Fibroblast of the aortic adventitia (primary cell): ENCODE measurements at places on chromosomes 2 and 18. TPM values are rescaled to one million over a fixed set of nuclear protein-coding genes. Genes with fewer than 3 reads are reported as not detected.

The CRYBA2 gene
- total RNA-seq = not detected in 2 replicates

DNA sequence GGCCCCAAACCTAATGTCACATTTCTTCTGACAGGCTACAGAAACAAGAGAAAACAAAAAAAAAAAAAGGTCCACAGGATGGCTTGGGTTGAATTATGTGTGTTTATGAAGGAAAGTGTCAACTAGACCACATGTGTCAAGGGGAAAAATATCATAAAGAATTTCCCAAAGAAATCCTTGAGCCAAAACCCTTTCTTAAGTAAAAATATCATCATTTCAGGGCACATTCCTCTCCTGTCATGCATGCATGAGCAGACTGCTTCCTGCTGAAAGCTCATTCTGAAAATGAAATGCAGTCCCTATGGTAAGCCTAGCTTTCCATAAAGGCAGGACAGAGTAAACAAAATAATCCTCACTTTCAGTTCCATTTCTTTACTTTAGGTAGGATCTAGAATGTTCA, 85.7 kb upstream of the RBBP8 start:
- DNase-seq = peak; percentile 72

- DNase-seq = no peak
Measured at GRCh38 chr18:79614211-79614955, 65.2 kb upstream of the CTDP1 start.

DNA sequence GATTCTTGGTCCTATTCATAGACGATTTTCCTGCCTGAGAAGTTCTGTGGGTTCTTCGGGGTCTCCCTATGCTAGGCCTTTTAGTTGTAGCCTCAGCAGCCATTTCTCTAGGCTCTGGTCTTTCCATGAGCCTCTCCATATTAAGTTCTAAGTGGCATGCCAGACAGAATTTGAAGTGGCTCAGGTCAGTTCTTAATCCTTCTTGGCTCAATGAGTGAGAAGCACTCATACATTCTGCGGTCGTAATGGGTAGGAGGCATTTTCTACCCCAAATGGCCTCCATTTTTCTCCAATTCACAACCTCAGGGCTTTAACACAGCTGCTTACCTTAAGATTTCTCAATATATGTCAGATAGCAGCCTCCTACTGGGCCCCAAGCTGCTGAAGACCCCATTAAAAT, 405.3 kb upstream of the GALNT5 start:
- no peak for DNase-seq

DNA sequence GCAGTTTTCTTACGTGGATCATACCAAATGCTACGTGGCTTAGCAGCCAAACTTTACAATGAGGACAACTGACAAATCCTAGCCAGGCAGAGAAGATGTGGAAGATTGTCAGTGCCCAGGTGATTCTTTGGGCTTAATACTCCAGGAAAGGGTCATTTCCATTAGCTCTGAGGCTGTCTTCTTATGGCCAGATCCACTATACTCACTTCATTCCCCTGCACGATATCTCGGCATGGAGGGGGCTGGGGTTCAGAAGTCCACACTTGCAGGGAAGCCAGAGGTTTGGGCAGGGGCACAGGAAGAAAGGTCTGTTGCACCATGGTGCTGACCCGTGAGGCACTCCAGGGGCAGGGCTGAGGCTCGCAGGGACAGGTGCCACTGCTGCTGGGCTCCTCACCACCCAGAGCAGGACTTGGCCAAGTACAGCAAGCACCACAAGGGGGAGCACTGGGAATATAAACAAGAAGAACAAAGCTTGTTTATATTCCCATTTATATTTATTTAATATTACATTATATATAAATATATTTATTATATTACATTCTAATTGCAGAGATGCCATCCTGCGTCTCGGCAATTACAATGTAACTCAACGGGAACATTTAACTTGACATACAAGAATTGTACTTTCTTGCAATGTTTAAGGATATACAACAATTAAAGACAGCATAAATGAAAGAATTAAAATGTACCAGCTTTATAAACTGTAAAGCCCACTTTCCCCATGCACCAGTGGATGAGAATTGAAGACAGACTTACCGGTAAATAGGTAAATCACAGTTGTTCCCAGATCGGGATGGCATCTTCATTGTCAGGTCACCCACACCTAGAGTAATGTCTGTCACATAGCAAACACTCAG, 27.2 kb downstream of the CLUL1 start:
- DNase-seq = peak; percentile 87

The FAM228A gene
- total RNA-seq = 0.18 and 1.3 TPM in 2 replicates

DNA sequence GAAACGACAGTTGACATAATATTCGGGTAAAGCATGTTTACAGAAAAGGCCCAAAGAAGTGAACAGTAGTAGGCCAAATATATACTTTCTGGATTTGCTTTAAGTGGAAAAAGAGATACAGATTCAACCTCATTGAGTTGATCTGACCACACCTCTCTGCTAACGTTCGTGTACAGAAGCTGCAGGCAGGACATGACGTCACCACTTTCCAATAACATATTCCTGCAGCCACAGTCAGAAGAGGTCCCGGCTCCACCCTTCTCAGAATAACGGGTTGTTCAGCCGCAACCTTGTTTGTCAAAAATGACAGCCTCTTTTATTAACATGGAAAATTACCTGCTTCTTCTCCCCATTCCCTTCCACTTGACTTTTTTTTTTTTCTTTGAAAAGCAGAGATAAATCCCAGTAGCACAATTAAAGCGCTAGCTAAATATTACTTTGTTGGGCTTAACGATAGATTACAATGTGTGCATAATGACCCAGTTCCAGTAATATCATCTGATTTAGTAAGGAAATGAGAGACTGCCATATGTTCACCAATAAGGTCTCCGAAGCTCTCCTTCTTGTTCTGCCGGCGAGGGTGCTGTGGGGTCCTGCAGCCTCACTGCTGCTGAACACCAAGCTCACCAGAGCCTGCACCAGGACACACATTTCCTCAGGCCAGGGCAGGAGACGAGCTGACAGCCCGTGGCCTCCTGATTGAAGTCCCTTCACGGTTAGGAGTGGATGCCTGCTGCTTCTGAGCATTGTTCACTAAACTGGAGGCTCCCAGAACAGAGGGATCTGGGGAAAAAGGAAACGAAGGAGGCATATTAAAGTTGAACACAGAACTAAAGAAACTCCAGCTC, 451.0 kb upstream of the SALL3 start:
- DNase-seq = no peak

The RBM43 gene
- 11.9 and 14.3 TPM in 2 replicates for total RNA-seq

DNA sequence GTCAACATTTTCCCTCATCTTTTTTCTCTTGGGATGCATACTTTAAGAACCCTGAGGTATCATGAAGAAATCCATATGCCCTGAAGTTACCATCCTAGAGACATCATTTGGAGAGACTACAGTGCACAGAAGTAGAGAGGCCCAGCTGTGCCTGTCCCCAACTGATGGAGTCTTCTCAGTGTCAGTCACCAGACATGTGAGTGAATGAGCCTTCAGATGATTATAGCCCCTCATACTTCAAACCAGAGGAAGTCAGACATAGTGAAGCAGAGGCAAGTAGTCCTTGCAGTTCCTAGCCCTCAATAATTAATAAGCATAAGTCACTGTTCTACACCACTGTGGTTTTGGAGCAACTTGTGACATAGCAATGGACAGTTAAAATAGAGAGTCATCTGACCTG, 194.4 kb upstream of the ITGA4 start:
- DNase-seq = no peak

GRCh38 chr2:192591617-192592016, 396.9 kb upstream of the TMEFF2 start:
- DNase-seq = no peak

DNA sequence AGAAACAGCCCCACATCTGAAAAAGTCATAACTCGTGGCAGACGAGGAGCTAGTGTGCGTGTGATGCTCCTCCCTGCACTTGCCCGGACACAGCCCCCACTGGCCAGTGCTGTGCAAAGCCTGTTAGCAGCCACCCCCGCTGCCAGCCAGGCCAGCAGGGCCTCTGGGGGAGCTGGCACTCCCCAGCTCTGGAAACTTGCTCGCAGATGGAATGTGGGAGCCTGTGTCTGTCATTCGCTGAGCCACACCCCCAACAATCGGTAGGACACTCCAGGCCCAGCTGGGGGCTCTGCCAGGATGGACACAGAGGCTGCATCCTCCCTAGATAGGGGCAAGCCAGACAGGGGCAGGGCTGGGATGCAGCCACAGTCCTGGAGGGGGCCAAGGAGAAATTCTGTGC, 62.4 kb upstream of the ATG16L1 start:
- no peak for DNase-seq
